ENCODE measurements at places on chromosomes 6 and 20. TPM values are rescaled to one million over a fixed set of nuclear protein-coding genes. Genes with fewer than 3 reads are reported as not detected.

Gene LZTS3
- total RNA-seq = 9.9 TPM

Gene UNC5CL
- 0.75 TPM for total RNA-seq

Gene FAM162B
- total RNA-seq = 6.2 TPM

Gene PPP1R14C
- 0.58 TPM for total RNA-seq

Gene TNNC2
- total RNA-seq = not detected

Gene SOX18
- 43.2 TPM for total RNA-seq

Gene EPPIN
- total RNA-seq = not detected

Gene STMN3
- total RNA-seq = 31.2 TPM

Gene ALDH5A1
- 5.1 TPM for total RNA-seq

Gene ARMH2
- total RNA-seq = not detected

Gene RIMS4
- 2.8 TPM for total RNA-seq

Gene MTFR2
- 0.39 TPM for total RNA-seq

Gene SRSF12
- total RNA-seq = 1.6 TPM

Gene CD2AP
- total RNA-seq = 33.4 TPM

Gene KCNQ5
- total RNA-seq = 8.1 TPM

Gene FAM135A
- 21.6 TPM for total RNA-seq

Gene ABHD16B
- not detected for total RNA-seq

Gene CEBPB
- 57.8 TPM for total RNA-seq

GRCh38 chr6:130382872-130383490, 17.2 kb downstream of the TMEM200A start:
- H3K27me3 ChIP-seq = no peaks in the 10 kb centered on the region
- DNase-seq = no peak
- no peak overlapping the region for H3K4me3 ChIP-seq
- no peaks in the 10 kb centered on the region for H3K4me1 ChIP-seq

- no peaks in the 10 kb centered on the region for H3K27me3 ChIP-seq
- no peaks in the 10 kb centered on the region for H3K4me1 ChIP-seq
- no peaks in the 10 kb centered on the region for H3K36me3 ChIP-seq
- no peak overlapping the region for H3K27ac ChIP-seq
- H3K4me3 ChIP-seq = no peak overlapping the region
Measured at GRCh38 chr20:23541330-23541729, 27.0 kb downstream of the CST9L start.

DNA sequence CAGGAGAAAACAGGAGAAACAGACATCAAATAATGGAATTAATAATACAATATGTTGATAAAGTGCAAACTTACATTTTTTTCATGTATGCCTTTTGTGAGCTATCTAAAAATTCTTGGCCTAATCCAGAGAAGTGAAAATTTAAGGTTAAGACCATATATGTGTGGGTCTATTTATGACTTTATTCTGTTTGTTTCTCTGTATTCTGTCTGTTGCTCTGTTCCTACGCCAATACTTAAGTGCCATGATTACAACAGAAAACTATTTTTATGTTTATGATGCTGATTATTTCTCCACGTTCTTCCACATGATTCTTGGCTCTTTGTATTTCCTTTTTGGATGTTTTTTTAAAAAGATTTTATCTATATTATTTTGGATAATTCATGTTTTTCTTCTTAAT, 109.6 kb upstream of the MAP3K4 start:
- H3K4me3 ChIP-seq = no peak overlapping the region
- H3K4me1 ChIP-seq = peaks cover 3% of the 10 kb centered on the region
- no peaks in the 10 kb centered on the region for H3K27me3 ChIP-seq
- H3K36me3 ChIP-seq = no peaks in the 10 kb centered on the region

GRCh38 chr6:168412456-168412855, 28.5 kb upstream of the SMOC2 start:
- H3K4me1 ChIP-seq = no peaks in the 10 kb centered on the region
- H3K4me3 ChIP-seq = no peak overlapping the region
- H3K27me3 ChIP-seq = no peaks in the 10 kb centered on the region
- no peak overlapping the region for H3K27ac ChIP-seq
- no peak for DNase-seq
- H3K36me3 ChIP-seq = no peaks in the 10 kb centered on the region

DNA sequence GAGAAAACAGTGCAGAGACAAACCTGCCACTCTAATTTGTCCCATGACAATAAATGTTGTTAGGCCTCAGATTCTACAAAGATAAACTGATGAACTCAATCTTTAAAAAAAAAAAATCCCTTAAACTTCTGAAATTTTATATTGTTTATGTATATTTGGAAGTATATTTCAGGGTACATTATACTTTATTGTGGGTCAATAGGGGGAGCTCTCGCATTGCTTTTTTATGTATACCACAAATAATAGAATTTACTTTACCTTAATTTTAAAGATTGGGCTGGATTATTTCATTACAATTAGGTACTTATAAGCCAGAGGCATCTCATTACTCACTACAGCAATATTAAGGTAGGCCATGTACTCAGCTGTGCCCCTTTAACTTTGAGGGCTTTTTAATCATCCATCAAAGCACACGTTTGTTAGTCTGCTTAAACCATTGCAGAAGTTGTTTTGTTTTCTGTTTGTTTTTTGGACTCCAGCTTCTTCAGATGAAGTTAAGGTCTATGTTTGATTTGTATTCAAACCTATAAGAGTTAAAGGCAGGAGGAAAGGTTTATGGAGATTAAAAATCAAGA, 56.3 kb upstream of the EYA4 start:
- no peak overlapping the region for H3K4me3 ChIP-seq
- H3K27me3 ChIP-seq = no peaks in the 10 kb centered on the region
- no peaks in the 10 kb centered on the region for H3K36me3 ChIP-seq

DNA sequence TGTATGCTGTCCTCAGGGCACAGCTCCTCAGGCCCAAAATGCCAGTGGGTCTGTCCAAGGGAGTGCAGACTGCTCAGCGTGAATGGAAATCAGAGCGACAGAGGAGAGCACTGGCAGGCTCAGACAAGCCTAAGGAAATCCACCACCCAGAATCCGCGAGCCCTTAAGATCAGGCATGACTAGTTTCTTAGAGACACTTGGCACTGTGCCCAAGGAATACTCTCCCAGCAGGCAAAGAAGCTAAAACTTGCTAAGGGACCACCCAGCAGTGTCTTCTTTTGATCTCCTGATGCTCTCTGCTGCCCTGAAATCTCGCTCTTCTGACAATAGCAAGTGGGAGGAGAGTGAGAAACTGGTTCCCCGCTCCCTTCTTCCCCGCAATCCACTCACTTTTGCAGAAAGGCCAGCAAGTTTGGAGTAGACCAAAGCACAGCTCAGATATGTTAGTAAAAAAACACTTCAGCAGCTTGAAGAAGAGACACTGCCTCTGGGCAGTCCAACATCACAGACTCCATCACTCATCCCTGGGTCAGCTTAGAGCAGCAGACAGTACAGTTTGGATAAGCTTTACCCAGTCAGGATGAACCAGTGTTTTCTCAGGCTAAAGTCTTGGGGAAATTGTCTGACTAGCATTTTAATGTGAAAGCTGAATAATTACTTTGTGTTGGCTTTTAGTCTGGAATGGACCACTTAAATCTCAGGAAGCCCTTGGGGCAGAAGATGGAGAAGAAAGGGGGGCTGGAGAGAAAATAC, 32.4 kb downstream of the TRAF3IP2 start:
- peak overlapping the region; percentile 42 for H3K27ac ChIP-seq
- DNase-seq = no peak
- no peaks in the 10 kb centered on the region for H3K36me3 ChIP-seq
- no peaks in the 10 kb centered on the region for H3K27me3 ChIP-seq

GRCh38 chr20:35730583-35731468, 11.2 kb downstream of the RBM39 start:
- no peaks in the 10 kb centered on the region for H3K4me1 ChIP-seq
- H3K27me3 ChIP-seq = no peaks in the 10 kb centered on the region
- no peak overlapping the region for H3K27ac ChIP-seq
- no peak for DNase-seq
- H3K36me3 ChIP-seq = peaks cover 7% of the 10 kb centered on the region

DNA sequence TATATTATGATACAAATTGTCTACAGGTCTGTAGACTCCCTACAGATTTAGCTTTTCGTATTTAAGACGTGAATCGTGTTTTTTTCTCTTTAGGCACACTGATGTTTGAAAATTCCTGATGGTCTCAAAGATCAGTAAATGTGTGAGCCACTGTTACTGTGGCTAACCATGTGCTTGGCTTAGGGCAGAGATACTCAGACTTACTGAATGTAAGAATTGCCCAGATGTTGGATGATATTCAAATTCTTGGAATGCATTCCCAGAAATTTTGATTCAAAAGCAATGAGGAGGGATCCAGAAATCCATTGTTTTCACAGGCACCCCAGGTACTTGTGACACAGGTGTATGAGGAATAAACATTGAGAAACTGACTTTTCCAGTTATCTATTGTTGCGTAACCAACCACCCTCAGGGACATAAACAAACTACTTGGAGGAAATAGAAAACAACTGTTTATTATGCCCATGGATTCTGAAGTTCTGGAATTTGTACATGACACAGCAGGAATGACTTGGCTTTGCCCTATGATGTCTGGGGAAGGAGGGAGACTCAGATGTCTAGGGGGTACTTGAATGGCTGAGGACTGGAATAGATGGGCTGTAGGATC, 339.6 kb upstream of the CITED2 start:
- H3K36me3 ChIP-seq = no peaks in the 10 kb centered on the region
- H3K4me1 ChIP-seq = no peaks in the 10 kb centered on the region
- no peak for DNase-seq
- no peak overlapping the region for H3K27ac ChIP-seq

DNA sequence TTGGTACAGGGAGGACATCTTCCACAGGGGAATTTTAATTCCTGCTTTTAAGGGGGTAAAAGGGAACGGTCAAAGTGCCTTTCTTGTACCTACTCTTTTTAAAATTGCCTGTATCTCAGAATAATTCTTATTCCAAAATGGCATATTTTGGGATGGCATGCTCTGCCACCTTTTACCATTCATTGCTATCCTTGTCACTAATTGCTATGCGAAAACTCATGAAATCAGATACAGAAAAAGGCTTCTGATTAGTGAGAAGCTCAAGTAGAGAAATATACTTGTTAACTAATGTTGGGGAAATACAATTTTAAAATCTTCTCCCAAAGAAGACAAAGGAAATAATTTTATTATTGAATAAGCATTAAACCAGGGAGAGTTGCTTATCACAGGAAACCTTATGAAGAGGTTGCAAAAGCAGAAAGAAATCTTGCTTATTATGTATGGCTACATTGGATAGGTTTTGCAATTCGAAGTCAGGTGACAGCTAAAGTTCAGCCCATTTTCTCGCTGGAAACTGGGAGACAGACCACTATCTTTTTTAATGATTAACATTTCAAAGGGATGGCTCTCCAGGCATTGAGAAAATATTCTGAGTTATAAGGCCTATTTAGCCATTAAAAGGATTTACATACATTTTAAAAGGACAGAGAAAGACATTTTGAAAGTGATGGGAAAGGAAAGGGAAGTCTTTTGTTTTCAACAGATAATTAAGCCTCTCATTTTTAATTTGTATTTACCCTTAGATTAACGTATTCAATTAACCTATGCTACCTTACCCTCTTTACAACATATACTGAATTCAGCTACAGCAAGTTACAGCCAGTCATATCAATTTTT, 110.3 kb upstream of the PRSS16 start:
- H3K4me1 ChIP-seq = peaks cover 1% of the 10 kb centered on the region
- no peaks in the 10 kb centered on the region for H3K27me3 ChIP-seq
- DNase-seq = no peak
- no peaks in the 10 kb centered on the region for H3K36me3 ChIP-seq
- H3K27ac ChIP-seq = no peak overlapping the region

DNA sequence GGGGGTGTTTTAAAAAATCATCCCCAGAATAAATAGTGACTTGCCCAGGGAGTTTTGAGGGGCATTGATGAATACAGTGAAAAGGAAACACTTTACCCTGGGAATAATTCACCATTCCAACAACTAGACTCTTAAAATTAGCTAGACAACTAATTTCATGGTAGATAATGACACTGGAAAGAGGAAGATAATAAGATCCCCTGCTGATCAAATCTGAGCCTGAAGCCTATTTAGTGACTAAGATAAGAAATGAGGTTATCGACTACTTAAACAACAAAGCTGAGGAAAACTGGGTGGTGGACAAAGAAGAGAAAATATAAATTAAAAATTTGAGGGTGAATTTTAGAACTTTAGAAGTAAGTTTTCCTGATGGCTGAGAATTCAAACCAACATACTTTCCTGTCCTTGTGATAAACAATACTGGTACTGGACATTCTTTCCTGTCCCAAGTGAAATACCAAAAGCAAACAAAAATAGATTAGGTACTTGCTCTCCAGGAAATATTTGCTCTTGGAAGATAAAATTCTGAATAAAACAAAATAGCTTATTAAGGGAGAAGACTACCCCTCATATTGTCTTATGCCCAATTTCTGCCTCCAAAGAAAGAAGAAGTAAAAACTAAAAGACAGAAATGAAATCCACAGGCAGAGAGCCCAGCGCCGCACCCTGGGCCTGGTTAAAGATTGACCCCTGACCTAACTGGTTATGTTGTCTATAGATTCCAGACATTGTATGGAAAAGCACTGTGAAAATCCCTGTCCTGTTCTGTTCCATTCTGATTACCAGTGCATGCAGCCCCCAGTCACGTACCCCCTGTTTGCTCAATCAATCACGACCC, 64.0 kb upstream of the ADGRF4 start:
- no peaks in the 10 kb centered on the region for H3K4me1 ChIP-seq
- no peaks in the 10 kb centered on the region for H3K27me3 ChIP-seq
- H3K36me3 ChIP-seq = no peaks in the 10 kb centered on the region
- DNase-seq = no peak
- no peak overlapping the region for H3K4me3 ChIP-seq
- H3K27ac ChIP-seq = no peak overlapping the region
